Stimulated activated CD8-positive, alpha-beta memory T cell treated with anti-CD3 and anti-CD28 coated beads, Interleukin-7, amount 100 ng/mL, for 1 hour (primary cell): ENCODE measurements at places on chromosomes 12 and 14.

GRCh38 chr12:120116792-120117651 is 469 bp upstream of the RAB35 start:
- DNase-seq: peak; percentile 97

DNA sequence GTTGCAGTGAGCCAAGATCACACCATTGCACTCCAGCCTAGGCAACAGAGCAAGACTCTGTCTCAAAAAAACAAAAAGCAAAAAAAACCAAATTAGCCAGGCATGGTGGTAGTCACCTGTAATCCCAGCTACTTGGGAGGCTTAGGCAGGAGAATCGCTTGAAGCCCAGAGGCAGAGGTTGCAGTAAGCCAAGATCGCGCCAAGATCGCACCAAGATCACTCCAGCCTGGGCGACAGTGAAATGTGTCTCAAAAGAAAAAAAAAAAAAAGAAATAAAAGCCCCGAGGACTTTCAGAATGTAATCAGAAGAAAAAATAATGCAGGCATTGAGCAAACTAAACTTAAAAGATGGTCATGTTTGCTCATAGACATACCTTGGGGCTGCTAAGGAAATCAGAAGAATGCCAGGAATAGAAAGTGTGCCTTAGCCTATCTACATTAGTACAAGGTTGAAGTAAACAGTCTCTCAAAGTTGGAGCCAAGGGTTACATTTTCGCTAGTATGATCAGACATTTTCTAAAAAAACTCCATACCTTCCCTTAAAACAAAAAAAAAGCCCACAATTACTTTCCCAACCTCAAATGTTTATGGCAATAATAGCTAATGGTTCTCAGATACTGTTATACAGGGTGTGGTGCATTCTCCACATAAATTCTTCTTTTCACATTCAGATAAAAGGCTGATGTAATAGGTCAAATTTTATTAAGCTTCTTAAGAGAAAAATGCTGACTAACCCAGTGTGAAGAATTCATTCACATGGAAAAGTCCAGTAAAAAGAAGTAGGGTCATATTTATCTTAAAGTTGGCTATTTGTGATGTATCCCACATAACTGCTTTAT is 15.8 kb downstream of the DTD2 start:
- no peak for DNase-seq

GRCh38 chr12:2794191-2794735 is 507 bp upstream of the FKBP4 start:
- DNase-seq: no peak

DNA sequence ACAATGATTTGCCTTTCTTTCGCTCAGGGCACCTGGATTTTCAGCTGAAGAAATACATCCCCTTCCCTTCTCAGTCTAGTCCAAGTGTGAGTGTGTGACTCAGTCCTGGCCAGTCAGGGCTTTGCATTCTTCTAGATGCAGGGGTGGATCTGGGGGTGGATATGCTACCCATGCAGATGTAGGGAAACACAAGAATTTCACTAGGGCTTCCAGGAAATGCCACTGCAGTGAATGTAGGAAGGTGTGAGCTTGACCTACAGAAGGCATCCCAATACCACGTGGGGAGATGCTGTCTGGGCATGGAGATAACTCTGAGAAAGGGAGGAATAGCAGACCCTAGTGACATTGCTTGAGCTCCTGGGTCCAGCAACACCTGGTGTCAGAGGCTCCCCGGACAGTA is 404.2 kb downstream of the GLT1D1 start:
- no peak for DNase-seq

DNA sequence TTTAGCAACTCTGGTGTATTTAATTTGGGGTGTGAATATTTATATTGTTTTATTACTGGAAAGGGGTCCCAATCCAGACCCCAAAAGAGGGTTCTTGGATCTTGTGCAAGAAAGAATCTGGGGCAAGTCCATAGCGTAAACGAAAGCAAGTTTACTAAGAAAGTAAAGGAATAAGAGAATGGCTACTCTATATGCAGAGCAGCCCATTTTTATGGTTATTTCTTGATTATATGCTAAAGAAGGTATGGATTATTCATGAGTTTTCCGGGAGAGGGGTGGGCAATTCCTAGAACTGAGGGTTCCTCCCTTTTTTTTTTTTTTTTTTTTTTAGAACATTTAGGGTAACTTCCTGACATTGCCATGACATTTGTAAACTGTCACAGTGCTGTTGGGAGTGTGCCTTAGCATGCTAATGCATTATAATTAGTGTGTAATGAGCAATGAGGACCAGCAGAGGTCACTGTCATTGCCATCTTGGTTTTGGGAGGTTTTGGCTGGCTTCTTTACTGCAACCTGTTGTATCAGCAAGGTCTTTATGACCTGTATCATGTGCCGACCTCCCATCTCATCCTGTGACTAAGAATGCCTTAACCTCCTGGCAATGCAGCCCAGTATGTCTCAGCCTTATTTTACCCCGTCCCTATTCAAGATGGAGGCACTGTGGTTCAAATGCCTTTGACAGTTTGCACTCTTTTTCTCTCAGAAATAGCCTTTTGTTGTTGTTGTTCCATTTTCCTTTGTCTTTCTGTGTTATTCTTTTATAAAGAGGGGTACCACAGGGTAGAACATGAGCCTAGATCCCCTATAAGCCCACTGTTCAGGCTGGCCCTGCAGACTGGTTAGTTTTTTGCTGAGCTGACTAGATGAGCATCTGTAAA is 75.5 kb upstream of the DCD start:
- no peak for DNase-seq

DNA sequence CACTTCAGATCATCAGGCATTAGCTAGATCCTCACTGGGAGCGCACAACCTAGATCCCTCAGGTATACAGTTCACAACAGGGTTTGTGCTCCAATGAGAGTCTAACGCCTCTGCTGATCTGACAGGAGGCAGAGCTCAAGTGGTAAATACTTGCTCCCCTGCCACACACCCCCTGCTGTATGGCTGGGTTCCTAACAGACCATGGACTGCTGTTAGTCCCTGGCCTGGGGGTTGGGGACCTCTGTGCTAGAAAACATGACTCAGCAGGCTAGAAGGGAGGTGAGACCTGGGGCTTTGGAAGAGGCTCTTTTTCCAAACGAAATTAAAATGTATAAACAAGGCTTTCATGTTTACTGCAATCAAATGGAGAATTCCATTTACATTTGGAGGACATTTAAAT is 691.1 kb downstream of the FLRT2 start:
- no peak for DNase-seq

DNA sequence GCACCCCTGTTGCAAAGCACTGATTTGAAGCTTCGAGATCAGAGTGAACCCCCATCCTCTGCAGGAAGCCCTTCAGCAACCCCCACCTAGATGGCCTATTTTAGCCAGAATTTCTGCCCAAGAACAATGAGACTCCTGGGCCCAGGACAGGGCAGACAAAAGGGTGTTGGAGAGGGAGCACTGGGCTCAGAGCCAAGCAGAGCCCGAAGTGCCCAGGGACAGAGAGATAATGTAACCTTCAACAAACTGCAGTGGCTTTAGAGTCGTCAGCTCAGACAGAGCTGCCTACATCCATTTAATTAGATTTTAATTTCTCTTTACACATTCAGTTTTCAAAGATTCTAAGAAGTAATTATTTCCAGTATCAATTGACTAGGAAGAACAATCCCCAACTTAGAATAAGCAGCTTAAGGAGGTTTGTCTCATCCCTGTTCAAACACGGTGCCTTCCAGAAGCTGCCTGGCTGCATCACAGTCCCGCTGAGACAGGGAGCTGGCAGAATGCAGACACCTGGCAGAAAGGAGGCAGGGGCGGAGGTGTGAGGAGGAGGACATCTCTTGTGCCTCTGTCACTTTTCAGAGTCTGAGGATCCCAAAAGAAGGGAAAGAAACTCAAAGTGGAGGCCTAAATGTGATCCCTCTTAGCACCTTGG is 504.9 kb upstream of the CCDC196 start:
- no peak for DNase-seq
